B cell (primary cell): ENCODE measurements at places on chromosomes 6 and 20.

DNA sequence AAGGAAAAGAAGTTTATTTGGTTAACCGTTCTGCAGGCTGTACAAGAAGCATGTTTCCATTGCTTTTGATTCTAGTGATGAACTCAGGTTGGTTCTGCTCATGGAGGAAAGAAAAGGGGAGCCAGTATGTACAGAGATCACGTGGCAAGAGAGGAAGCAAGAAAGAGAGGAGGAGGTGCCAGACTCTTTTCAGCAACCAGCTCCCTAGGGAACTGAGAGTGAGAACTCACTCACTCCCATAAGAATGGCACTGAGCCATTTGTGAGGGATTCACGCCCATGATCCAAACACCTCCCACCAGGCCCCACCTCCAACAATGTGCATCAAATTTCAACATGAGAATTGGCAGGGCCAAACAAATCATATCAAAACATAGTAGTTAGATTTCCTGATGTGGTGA, 649.1 kb downstream of the EPM2A start:
- no peak for DNase-seq

- no peak for DNase-seq
These were observed 42.9 kb upstream of the SPTLC3 start for GRCh38 chr20:12965870-12966251.

DNA sequence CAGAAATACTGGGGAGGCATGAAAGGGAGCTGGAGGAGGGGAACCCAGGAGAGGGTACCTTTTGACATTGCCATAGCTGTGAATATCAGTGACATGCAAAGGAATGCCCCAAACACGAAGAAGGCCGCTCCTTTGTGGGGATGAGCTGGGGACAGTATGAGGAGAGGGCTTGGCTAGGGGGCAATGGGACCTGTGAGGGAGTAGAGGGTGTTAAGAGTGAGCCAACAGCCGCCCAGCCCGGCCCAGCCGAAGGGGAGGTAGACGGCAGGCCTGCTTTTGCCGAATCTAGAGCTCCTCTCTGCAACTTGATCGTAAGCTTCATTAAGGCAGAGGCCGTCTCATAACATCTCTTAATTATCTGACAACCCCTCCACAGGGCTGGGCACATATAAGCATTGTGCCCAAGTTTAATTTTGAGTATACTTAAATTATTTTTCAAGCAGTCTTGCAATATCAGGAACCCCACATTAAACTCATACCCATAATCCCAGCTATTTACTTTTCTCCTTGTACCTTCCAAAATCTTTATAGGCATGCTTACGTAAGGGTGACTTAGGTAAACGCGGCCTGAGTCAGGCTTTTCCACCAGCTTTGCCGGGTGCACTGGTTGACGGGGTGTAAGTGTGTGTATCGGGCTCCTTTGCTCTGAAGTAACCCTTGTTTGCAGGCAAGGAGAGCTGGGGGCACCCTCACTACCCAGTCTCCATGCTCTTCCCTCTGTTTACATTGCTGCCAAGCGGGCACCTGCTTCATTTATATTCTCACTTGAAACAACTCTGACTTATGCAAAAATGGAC, 24.9 kb upstream of the VEGFA start:
- no peak for DNase-seq

DNA sequence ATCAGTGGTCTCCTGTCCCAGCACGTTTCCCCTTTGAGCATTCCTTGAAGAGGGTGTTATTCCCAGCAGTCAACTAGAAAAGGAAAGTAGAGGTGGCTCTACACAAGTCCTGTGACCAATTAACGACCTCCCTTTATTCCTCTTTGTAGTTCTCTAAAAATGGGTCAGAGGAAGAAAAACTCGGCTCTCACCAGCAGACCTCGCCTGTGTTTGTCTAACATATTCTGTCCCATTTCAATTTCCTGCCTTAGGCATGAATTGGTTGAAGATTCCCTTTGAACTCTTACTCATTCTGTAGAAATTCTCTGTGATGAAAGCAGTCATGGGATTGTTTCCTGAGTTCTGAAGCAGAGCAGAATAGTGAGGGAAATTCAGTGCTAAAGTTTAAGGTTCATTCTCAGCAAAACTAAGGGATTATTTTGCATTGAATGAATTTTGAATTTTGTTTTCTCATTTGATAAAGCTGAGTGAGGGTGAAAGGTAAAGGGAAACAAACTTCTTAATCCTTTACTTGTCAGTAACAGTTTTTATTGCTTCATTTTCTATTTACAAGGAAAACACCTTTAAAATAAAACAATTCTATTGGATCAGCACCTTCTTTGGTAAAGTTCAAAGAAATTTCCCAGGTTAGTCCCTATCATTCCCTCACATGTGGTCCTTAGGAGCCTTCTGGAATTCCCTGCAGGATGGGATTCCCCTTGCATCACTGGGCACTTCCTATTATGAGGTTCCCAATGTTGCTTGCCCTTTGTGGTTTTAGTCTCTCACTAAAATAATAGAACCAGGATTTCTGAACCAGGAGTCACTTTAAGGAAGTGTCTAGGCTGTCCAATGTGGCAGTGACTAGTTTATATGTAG, 105.8 kb downstream of the SLX4IP start:
- DNase-seq: no peak

GRCh38 chr6:136550330-136551071, at the start of gene MAP7:
Gene MAP7, minus strand, starts transcription at chr6:136550422. Its CDS starts 14 bp downstream, at chr6:136550408.
- DNase-seq: peak; percentile 75

GRCh38 chr6:22614547-22614946, 45.2 kb downstream of the HDGFL1 start:
- DNase-seq: no peak

DNA sequence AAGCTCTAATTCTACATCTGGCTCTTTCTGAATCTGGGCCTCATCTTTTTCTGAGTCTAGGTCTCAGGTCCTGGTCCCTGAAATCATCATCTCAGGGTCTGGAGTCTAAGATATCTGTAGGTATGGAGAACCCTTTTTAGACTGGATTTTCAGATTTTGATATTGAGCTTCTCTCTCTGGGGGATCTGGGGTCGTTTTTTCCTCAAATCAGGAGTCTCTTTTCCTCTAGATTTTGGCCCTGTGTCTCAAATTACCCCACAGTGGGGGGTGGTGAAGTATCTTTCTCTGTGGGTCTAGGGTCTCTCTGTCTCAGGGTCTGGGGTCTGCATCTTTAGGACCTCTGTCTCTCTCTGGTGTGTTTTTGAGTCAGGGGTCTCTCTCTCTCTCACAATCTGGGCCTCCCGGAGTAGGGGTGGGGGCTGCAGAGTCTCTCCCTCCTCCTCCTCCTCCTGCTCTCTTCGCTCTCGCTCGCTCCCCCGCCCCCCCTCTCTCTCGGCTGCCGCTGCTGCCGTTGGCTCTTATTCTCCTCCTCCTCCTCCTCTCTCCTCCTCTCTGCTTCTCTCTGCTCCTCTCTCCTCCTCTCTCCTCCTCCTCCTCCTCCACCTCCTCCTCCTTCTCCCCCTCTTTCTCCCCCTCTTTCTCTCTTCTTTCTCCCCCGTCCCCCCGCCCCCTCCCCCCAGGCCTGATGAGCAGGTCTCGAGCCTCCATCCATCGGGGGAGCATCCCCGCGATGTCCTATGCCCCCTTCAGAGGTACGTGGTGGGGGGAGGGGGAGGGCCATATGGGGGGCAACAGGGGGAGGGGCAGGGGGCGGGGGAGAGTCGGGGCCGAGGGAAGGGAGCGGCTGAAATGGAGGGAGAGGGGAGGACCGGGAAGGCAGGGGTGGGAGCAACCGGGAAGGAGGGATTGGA, at the start of gene SYNGAP1:
Gene SYNGAP1, plus strand, starts transcription at position 486 of the 911 bp plus-strand sequence. Its CDS starts 200 bp downstream, at position 686.
- DNase-seq: no peak

DNA sequence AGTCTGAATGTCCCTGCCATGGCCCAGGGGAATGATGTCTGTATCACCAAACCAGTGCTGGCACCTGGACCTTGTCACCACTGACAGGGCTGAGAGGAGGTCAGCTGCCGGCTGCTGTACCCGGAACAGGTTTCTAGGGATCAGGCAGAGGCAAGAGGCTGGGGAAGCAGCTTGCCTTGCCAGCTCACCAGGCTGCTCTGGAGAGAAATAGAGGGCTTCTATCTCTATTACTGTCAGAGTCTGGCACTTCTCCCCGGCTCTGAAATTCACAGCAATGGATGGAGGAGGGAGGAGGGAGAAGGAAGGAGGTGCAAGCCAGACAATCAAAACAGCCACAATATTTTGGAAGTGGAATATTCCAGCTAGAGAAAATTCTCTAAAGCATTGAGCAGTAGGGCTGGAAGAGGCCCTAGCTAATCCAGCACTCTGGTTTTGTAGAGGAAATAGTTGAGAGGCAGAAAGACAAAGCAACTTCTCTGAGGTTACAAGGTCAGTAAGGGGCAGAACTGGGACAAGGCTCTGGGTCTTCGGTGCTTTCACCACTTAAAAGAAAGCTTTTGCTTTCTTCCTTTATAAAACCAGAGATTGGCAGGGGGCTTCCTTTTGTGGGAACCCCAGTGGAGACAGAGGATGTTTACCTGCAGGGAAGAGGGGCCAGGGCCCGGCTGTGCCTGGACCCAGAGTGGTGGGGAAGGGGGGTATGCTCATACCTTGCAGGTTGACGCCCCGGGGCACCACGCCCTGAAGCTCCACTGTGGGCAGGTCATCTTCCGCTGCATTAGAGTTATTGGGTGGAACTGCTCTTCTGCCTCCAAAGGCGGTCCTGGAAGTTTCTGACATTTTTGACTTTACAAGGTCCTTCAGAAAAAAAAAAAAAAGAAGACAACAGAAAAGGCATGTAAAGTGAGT, 2.4 kb downstream of the F13A1 start:
- DNase-seq: no peak

DNA sequence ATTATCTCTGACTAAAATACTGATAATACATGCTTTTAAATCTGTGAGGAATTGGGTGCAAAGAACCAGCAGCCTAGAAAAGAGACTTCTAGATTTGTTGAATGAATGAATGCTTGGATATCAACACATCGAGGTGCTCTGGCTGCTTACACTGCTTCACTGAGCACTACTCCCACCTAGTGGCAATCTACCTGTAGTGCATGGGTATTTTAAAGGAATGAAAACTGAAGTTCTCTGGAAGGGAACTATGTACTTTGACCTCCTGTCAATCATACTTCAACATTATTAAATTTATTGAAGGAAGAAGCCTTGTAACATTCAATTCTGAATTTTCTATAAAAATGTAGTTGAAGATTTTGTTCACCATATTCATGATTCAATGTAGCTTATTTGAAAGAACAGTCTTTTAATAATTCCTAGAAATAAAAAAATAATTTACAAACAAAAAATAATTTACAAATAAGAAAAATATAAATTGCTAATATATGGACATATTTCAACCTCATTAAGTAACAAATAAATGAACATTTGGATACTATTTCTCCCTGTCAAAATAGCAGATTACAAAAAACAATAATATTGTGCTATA, 111.2 kb upstream of the MMS22L start:
- peak; percentile 63 for DNase-seq

GRCh38 chr6:13425943-13426931, 61.2 kb downstream of the GFOD1 start:
- no peak for DNase-seq
